ENCODE measurements at places on chromosomes 3 and 15. TPM values are rescaled to one million over a fixed set of nuclear protein-coding genes. Genes with fewer than 3 reads are reported as not detected.

ITPKA gene
- total RNA-seq, result 3.9 TPM

- DNase-seq, result peak; percentile 83
Observed at GRCh38 chr3:54859184-54859583, 68.7 kb downstream of the LRTM1 start.

GRCh38 chr3:187104933-187105332 lies 34.4 kb downstream of the RPL39L start:
- no peak for DNase-seq

DNA sequence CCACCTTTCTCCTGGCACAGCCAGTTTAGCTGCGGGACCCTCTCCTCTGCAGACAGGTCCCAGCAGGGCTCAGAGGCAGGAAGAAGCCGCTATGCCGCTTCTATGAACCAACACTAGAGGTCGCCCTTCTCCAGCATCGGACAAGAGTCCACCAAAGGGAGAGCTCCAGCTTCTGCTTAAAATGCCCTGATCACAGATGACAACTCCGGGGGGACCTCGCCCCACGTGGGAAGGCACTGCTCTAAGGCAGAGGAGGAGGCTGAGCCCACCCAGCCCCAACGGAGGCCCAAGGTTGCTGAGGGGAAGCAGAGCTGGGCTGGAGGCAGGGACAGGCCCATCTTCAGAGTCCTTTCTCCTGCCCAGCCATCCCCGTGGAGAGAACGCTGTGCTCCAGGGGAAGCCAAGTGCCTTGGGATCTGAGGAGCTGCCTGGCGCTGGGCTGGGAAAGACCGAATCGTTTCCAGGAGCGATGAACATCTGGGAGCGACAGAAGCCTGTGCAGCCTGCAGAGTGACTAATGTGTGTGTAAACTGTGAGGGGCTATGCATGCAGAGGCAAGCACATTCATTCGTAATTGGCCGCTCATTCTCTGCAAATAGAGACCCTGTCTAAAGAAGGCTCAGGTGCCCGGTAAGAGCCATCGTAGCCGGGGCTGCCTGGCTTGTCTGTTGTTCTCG lies 43.5 kb upstream of the BDH1 start:
- DNase-seq, result peak; percentile 71

HIGD2B gene
- total RNA-seq, result 0.26 TPM

NOX5 gene
- 0.33 TPM for total RNA-seq

DNA sequence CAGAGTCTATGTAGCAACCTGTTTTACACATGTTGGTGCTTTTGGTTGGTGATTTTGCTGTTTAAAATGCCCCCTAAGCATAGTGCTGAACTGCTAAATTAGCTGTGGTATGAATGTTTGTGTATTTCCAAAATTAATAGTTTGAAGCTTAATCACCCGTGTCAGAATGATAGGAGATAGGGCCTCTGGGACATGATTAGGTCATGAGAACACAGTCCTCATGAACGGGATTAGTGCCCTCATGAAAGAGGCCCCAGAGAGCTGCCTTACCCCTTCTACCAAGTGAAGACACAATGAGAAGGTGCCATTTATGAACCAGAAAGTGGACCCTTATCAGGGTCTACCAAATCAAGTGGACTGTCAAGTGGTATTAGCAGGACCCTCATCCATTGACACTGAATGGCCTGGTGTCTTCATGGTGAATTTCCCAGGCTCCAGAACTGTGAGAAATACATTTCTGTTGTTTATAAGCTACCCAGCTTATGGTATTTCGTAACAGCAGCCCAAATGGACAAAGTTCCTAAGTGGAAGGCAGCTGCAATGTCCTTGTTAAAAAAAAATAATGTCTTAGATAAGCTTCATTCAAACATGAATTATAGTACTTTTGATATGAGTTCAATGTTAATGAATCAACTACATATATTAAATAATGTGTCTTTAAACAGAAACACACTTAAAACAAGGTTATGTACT lies 37.7 kb upstream of the FRMD4B start:
- DNase-seq, result peak; percentile 74

ANXA2 gene
- 1,250 TPM for total RNA-seq

RBPMS2 gene
- total RNA-seq, result not detected

DNA sequence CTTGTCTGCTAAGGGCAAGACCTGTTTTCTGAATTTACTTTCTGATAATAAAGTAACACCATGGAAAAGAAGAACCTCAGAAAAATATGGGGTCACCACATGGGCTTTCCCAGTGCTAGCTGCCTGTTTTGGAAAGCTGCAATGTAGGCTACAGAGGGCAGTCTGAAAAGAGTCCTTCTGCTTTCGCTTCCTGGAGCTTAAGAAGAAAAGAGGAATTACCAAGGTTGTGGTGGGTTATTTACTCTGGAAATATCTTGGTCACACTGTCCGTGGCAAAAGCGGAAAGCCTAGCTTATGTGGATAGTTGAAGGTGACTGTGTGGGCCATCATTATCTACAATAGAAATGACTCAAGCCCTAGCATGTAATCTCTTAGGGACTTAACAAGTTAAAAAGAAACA lies 31.7 kb upstream of the IP6K2 start:
- no peak for DNase-seq

PLAAT1 gene
- not detected for total RNA-seq

DNA sequence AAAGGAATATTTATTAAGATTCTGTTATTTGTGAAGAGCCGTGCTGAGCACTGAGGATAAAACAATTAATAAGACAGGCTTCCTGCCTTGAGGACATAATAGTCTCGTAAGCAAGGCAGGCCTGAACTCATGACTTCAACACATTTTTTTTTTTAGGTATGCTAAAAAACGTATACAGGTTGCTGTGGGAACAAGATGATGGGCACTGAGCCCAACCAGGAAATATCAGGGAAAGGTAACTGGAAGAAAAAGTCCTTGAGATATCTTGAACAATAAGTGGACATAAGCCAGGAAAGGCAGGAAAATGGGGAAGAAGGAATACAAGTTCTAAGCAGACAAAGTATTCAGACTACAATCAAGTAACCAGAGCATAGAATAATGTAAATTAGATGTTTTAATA lies 26.1 kb downstream of the CERS3 start:
- no peak for DNase-seq

CAND2 gene
- 12.1 TPM for total RNA-seq

- DNase-seq, result no peak
Observed at GRCh38 chr15:67091980-67092677, 26.7 kb downstream of the SMAD3 start.

DNA sequence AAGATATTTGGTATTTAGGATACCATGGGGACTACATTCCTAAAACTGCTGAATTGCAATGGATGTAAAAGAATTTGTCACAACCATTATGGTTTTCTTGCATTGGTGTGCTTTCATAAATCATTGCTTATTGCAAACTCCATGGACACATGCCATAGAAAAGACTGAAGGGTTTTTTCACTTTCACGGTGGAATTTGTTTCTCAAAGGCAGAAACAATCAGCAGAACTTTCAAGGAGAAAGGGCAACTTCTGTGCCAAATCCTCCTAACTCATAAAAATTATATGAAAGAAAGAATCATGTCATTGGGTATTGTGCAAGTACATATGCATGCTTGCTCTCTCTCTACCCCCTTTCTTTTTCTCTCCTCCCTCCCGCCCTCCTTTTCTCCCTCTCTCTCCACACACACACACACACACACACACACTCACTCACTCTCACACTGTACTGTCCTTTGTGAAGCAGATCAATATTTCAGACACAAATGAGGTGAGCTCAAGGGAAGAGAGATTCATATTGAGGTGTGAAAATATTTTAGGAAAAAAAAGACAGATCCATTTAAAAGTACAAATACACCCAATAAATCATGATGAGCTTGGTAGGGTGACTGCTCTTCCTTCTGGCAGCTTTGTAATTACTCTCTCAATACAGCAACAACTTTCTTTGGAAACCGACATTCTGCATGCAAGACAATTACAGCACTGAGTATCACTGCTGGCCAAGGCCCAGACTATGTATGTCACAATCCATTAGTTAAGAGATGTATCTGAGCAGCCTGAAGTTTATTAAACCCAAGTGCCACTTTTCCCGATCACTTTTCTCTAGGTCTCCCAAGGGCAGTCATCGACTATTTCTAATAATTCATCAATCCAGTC lies 492.6 kb downstream of the TUSC7 start:
- no peak for DNase-seq

DNA sequence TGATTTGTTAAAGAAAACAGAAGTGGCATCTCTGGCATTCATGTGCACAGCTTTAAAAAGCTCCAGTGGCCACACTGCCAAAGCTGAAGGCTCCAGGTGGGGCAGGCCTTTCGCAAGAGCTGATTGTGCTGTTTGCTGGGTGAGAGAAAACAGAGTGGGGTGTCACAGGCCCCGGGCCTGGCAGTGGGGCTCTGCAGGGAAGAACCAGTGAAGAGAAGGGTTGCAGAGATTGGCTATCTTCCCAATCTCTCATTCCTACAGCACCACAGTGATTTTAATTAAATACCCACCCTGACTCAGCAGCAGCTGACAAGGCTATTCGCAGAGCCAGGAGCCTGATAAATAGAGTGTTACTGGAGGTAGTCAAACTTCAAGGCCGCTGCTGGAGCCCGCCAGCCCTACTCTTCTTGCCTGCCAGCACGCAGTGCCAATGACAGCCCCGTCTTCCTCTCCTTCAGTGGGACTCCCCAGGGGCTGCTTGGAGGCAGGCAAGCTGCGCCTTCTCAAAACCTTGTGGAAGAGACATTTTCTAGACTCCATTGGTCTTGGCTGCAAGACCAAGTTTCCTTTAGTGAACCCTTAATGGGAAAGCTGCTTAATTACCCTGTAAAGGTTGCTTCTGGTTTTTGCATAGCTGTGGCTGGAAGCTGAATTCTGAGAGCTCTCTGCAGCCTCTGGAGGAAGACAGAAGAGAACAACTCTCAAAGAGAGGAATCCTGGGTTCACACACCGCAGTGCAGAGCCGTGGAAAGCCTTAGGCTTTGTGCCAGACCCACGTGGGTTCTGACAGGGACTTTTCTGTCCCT lies 225.8 kb upstream of the SLCO3A1 start:
- DNase-seq, result peak; percentile 83

LXN gene
- total RNA-seq, result 168 TPM

- DNase-seq, result no peak
Observed at GRCh38 chr3:11307830-11308432, 35.7 kb downstream of the ATG7 start.

- DNase-seq, result no peak
Observed at GRCh38 chr3:61117045-61117898, 134.0 kb downstream of the FHIT start.

AGBL1 gene
- total RNA-seq, result not detected

GRCh38 chr3:132404276-132404675 lies 13.0 kb upstream of the DNAJC13 start:
- DNase-seq, result no peak

- DNase-seq, result no peak
Observed at GRCh38 chr3:139441656-139442055, 34.7 kb downstream of the RBP2 start.

DNA sequence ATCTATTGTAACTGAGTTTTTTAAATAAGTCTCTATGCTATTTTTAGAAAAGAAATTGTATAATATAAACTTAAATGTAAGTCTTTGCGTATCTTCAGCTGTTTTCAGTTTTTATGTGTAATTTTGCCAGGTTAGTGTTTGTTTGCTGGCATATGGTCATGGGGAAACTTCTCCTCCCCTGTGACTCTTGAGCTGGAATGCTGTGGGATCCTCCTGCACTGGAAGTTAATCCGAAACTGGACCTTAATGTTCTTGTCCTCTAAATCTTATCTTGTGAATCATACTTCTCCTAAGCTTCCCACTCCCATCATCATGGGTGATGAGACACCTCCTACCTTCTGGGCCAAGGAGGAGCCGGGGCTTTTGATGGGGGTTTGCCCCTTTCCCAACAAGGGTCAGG lies 52.4 kb upstream of the CHST2 start:
- no peak for DNase-seq

CMTM6 gene
- total RNA-seq, result 74.1 TPM

SELENOT gene
- 52.1 TPM for total RNA-seq

DNA sequence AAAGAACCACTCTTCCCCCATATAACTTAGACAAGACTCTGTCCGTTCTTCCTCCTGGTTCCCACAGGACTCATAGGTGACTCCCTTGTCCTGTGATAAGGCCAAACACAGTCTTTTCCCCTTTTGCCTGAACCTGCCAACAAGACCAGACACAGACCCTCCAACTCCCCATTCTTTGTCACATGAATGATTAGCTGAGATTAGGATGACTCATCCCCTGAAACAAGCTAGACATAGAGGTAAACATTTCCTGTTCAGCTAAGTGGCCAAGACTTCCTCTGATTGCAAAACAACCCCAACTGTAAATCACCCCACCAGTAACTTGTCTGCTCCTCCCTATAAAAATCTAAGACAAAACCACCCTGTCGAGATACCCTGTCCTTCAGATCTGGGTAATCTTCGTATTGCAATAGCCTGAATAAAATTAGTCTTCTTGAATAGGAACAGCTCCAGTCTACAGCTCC lies 11.4 kb upstream of the HTR3E start:
- peak; percentile 23 for DNase-seq

GRCh38 chr3:188209740-188210139 lies 55.8 kb downstream of the LPP start:
- peak; percentile 52 for DNase-seq

- no peak for DNase-seq
Observed at GRCh38 chr15:78507831-78508160, 419 bp downstream of the HYKK start.

MUC20 gene
- under 0.01 TPM for total RNA-seq

DNA sequence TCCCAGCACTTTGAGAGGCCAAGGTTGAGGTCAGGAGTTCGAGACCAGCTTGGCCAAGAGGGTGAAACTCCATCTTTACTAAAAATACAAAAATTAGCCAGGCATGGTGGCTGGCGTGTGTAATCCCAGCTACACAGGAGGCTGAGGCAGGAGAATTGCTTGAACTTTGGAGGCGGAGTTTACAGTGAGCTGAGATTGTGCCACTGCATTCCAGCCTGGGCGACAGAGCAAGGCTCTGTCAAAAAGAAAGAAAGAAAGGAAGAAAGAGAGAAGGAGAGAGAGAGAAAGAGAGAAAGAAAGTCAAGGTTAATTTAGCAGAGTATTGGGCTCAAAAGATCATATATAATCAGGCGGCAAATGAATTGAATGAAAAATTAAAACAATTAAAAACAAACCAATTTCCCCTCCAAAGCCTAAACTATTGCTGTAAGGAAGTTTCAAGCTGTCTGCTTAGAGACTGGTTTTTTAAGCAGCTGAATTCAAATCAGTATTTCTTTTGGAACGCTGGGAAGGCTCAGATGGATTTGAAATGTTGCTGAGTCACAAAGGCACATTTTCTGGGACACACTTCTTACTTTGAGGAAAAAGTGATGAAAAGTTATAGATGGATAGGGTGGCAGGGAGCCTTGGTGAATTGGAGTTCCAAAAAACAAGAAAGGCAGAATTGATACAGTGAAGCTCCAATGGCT lies 81.3 kb upstream of the BHLHE40 start:
- DNase-seq, result peak; percentile 17

FES gene
- 23.4 TPM for total RNA-seq

GRCh38 chr3:120622870-120623726 lies 27.0 kb downstream of the NDUFB4 start:
- peak; percentile 56 for DNase-seq

DNA sequence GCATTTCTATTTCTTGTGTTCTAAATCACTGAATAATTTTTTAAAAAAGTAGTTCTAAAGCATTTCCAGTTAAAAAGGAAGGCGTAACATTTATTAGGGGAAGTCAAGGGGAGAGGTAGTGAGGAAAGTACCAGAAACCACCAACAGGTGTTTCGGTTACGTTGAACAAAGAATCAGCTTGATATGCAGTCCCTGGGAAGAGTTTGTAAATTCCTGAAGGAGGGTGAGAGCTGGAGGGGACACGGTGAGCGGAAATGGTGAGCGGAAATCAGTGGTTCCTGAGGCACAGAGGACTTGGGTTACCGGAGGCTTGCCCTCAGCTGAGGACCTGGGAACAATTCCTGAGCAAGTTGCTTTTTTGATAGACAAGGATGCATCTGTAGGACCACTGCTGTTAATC lies 17.8 kb downstream of the MAP2K1 start:
- no peak for DNase-seq

All from fibroblast of lung (primary cell).